ENCODE measurements at places on chromosomes 12 and 14.

DNA sequence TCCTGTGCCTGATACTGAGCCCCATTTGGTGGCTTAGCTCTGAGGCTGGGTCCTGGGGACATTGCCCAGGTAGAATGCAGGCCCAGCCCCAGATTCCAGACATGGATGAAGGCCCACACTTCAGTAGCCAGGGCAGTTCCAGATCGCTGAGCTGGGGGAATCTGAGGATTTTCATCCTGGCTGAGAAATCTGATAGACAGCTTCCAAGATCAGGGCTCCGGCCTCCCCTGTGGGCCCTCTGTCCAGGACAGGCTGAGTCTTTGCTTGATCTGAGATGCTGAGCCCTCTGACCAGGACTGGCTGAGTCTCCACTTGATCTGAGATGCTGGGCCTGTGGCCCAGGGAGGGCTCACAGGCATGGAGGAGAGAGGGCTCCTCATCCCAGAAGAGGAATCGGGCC lies 3.3 kb upstream of the RASAL1 start:
- DNase-seq = no peak

DNA sequence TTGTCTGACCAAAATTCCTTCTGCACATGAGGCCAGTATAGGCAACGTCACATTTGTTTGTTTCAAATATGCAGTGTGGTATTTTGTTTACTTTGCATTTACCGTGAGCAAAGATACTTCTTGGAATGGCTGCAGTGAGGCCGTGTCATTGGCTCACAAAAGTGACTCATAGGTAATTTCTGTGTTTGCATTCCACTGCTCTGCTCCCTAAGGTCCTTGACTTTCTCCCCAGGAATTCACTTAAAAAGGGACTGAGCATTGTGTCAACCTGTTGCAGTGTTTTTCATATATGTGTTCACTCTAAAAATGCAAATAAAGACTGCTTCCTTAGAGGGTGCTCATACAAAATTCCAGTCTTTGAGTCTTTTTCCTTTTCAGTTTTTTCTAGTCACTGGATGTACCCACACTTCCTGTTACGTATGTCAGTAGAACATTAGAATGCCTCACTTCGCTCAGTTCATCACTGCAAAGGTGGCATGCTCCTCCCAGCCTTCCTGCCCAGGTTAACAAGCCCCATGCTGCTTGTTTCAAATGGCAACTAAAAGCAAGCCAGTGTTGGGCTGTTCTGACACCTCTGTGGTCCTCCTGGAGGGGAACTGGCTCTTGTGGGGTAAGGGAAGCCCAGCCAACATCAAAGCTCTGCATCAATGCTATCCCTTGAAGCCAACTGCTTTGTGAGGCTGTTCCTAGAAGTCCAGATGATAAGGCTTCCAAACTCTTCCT lies 9.1 kb downstream of the C12orf76 start:
- DNase-seq = no peak

DNA sequence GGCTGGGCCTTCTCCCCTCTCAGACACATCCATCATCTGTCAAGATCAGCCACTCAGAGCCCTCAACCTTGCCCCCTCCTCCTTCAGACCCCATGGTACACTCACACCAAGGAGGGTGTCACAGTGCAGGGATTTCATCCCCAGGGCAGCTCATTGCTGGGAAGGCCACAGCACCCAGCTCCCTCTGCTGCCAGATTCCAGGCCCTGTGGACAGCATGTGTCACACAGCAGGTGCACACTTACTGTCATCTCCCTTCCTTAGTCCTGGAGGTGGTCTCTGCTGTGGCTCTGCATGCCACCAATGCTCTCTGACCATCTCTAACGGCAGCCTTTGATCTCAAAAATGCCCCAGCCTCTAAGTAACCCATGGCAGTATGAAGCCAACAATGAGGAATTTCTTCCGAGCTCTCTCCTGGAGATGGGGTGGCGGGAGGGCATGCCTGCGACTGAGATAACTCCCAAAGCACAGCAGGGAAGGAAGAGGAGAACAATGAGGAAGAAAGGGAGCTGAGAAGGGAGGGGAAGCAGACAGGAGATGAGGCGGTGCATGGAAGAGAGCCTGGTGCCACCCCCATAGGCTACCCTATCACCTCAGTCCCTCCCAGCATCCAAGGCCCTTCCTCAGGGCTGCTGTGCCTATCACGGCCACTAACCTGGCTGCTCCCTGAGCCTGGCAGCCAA lies 101.0 kb downstream of the SINHCAF start:
- DNase-seq = no peak

GRCh38 chr12:67940780-67941243 lies 48.4 kb upstream of the IFNG-AS1 start:
- no peak for DNase-seq

DNA sequence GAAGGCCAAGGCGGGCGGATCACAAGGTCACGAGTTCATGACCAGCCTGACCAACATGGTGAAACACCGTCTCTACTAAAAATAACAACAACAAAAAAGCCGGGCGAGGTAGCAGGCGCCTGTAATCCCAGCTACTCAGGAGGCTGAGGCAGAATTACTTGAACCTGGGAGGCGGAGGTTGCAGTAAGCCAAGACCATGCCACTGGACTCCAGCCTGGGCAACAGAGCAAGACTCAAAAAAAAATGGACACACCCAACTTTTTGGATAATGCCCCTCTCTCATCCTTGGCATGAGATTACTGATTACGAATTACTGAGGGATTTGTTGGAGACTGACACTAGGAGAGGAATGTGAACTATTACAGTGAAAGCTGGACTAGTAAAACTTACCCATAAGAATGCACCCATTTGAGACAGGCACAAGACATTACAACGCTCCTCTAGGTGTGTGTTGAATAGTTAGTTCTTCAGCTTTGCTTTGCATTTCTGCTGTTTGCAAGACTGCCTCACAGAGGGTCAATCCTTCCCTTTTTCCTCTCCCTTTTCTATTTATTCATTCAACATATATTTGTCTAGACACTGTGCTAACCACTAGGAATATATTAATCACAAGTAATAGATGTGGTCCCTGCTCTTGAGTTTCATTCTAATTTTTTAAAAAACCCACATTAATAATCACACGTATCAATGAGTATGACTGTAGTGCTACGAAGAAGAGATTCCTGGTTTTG lies 46.0 kb upstream of the OR5AU1 start:
- no peak for DNase-seq

GRCh38 chr12:115998119-115998633 lies 279.3 kb downstream of the MED13L start:
- peak; percentile 42 for DNase-seq

- no peak for DNase-seq
Measured at GRCh38 chr14:91337699-91338335, 79.8 kb downstream of the CCDC88C start.

DNA sequence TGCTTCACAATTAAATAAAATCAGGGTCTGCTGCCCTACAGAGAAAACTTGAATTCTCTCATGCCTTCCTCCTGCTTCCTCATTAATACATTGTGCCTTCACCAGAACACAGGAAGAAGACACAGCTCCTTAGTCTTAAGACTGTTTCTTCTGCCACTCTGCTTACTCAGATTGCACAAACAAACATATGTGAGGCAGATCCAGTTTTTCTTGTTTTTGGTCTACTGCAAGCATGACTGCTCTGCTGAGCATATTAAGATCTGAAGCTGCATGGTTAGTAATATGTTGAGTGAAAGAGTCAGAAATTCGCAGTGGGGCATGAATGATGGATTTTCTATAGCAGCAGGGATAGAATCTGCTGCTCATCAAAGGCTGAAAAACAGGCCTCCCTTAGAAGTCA lies 321.1 kb upstream of the STXBP6 start:
- DNase-seq = no peak

DNA sequence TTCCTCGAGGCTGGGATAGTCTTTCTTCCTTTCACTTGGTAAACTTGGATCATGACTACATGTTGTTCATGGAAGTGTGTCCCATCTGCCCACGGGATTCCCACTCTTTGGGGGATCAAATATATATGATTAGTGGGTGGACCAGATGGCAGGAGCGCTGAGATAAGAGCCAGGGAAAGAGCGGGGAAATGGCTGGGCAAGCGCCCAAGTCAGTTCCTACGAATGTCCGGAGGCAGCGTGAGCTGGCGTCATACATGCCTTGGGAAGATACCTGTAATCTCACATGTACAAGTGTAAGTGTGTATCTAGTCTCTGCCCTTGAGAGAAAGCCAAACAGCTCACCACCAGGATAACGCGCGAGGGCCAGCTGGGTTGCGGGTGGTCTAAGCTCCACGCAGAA lies 62.3 kb downstream of the FZD10 start:
- DNase-seq = no peak

GRCh38 chr12:75760573-75761294 lies 249.3 kb upstream of the KRR1 start:
- no peak for DNase-seq

DNA sequence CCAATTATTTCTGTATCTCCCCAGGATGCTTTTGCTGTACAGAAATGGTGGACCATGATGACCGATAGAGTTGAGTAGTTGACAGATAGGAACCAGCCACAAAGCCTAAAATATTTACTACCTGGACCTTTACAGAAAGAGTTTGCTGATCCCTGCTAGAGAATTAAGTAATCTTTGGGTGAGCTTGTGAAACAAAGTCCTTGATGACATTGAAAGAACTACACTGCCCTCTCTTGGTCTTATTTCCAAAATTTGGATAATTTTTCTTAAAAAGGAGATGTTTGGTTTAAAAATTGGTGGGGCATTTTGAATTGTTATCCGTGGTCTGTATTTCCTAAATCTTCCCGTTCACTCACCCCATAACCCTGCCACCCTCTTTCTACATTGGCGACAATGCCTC lies 13.7 kb upstream of the TCTN1 start:
- DNase-seq = peak; percentile 34

DNA sequence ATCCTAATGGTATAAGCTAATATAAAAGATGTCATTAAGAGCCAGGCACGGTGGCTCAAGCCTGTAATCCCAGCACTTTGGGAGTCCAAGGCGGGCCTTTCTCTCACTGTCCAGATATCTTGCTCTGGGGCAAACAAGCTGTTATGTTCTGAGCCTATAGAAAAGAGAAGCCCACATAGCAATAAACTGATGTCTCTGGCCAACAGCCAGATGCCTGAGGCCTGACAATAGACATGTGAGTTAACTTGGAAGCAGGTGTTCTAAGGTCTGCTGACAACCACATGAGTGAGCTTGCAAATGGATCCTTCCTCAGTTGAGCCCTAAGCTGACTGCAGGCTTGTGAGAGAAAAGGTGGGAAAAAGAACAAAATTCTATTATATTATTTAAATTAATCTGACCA lies 25.0 kb downstream of the YAF2 start:
- peak; percentile 32 for DNase-seq

GRCh38 chr14:39469094-39469710 lies 37.0 kb upstream of the FBXO33 start:
- DNase-seq = no peak

GRCh38 chr12:103175625-103176024 lies 218.2 kb downstream of the ASCL1 start:
- DNase-seq = no peak

DNA sequence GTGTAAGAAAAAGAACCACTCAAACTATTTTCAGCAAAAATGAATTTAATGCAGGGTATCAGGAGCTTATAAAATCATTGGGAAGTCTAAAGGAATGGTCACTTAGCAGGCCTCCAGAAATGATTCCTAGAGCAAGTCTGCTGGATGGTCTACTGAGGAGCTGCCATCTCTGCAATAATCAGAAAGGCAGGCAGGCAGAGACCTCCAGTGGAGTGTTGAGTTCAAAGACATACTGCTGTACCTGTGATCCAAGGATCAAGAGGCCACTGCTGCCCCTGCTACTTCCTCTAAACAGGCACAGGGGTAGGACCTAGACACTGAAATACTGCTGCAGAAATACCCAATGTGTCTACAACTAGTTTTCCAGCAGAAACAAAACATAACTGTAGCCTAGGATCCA lies 14.5 kb upstream of the KICS2 start:
- no peak for DNase-seq

DNA sequence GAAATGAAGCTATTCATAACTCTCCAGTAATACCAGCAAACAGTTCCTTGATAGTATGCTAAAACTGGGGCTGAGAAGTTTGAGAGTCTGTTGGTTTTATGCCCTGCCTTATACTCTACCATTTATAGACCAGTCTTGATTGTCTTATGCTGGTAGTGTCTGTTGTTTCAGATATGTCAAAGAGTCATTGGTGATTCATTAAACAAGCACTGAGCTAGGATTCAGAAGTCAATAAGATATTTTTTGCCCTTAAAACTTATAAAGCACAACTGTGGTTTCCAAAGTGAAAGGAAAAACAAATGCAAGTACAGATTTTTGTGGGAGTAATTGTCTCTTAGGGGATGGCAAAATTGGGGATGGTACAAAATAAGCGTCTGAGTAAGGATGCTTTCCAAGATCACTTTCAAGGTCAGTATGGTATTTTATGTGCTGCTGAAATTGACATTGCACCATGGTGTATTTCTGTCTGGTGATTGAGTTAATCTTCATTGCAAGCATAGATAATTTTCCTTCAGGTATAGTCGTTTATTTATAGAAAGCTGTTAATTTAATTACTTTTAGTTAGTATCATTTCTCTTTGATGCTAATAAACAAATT lies 289.5 kb upstream of the E2F7 start:
- DNase-seq = no peak

- DNase-seq = no peak
Measured at GRCh38 chr14:54086767-54087166, 130.1 kb upstream of the BMP4 start.

DNA sequence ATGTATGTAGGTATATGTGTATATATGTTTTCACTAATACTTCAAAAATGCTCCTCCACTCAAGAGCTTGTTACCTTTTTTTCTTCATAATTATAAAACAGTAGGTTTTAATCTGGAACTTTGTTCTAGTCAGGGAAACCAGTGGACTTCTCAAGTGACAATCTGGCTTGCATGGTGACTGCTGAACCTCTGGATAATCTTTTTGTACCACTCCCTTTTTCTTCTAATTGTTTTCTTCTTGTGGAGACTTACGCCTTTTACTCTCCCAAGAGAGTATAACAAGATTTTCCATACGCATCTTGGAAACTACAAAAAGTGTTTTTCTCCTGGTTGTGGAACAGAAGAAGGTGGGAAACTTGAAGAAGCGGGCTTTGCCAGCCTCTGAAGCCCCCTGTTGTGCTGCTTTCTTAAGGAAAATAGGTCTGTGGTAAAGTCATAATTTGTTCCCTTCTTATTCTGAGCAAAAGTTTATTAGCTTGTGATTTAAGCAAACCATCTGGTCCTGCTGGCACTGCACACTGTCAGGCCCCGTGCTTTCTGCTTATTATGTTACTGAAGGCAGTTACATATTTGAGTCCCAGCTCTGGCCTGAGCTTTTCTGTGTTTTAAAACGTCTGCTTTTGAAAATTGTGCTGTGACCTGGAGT lies 291.8 kb downstream of the ERC1 start:
- peak; percentile 38 for DNase-seq

- no peak for DNase-seq
Measured at GRCh38 chr12:118436986-118437385, 60.6 kb downstream of the SUDS3 start.

- DNase-seq = no peak
Measured at GRCh38 chr14:93705513-93706156, 82.7 kb downstream of the PRIMA1 start.

- no peak for DNase-seq
Measured at GRCh38 chr14:37098132-37098531, 74.3 kb downstream of the SLC25A21 start.

GRCh38 chr14:76714470-76714869 lies 46.8 kb upstream of the VASH1 start:
- DNase-seq = no peak

GRCh38 chr12:2355604-2356003 lies 302.8 kb downstream of the CACNA1C start:
- DNase-seq = no peak

Data from D341Med (cell line).